MCF 10A (cell line): ENCODE measurements at places on chromosomes 7 and 10. TPM values are rescaled to one million over a fixed set of nuclear protein-coding genes. Genes with fewer than 3 reads are reported as not detected.

- H3K4me3 ChIP-seq = no peak overlapping the region
- no peak overlapping the region for H3K27ac ChIP-seq
- H3K27me3 ChIP-seq = peaks cover 6% of the 10 kb centered on the region
- DNase-seq = no peak
- no peaks in the 10 kb centered on the region for H3K4me1 ChIP-seq
These were observed 139.8 kb downstream of the FAM53B start for GRCh38 chr10:124604214-124605000.

DNA sequence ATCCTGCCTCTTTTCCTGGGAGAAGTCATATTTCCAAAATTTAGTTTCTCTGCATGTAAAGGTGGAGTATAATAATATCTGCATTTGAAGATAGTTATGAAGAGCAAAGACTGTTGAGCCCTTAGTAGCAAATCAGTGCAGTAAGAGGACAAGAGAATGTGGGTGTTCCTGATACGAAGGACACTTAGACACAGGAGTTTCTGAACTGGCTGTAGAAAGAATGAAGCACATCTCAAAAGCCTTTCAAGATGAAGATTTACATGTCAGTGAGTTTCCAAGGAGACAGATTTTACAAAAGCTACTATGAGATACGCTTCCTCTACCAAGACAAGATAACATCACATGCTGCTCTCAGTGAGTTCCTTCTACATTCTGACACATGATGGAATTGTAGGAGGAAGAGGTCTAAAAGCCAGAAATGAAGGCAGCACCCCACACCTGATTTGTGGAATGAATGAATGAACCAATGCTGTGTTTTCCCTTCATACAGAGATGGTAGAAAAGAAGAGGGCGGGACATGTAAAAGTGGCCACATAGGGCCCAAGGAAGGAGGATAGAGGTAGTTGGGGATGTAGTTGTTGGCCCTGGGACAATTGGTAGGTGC lies 173.6 kb upstream of the PDE1C start:
- H3K4me3 ChIP-seq = no peak overlapping the region
- DNase-seq = no peak
- no peaks in the 10 kb centered on the region for H3K4me1 ChIP-seq
- H3K27ac ChIP-seq = no peak overlapping the region
- no peaks in the 10 kb centered on the region for H3K36me3 ChIP-seq
- peaks cover 8% of the 10 kb centered on the region for H3K27me3 ChIP-seq

GRCh38 chr10:547591-548081 lies 141.8 kb downstream of the DIP2C start:
- no peak overlapping the region for H3K4me3 ChIP-seq
- peaks cover 5% of the 10 kb centered on the region for H3K36me3 ChIP-seq
- peak overlapping the region; percentile 63 for H3K27ac ChIP-seq
- H3K4me1 ChIP-seq = no peaks in the 10 kb centered on the region
- no peak for DNase-seq
- no peaks in the 10 kb centered on the region for H3K27me3 ChIP-seq

- no peak overlapping the region for H3K27ac ChIP-seq
- no peaks in the 10 kb centered on the region for H3K36me3 ChIP-seq
- no peaks in the 10 kb centered on the region for H3K4me1 ChIP-seq
- no peaks in the 10 kb centered on the region for H3K27me3 ChIP-seq
- DNase-seq = no peak
- no peak overlapping the region for H3K4me3 ChIP-seq
These were observed 54.7 kb upstream of the LSM8 start for GRCh38 chr7:118129041-118129795.

- peaks cover 30% of the 10 kb centered on the region for H3K36me3 ChIP-seq
- no peak overlapping the region for H3K4me3 ChIP-seq
- H3K27ac ChIP-seq = no peak overlapping the region
- no peaks in the 10 kb centered on the region for H3K27me3 ChIP-seq
These were observed 255.1 kb downstream of the TNS3 start for GRCh38 chr7:47326808-47327207.

DNA sequence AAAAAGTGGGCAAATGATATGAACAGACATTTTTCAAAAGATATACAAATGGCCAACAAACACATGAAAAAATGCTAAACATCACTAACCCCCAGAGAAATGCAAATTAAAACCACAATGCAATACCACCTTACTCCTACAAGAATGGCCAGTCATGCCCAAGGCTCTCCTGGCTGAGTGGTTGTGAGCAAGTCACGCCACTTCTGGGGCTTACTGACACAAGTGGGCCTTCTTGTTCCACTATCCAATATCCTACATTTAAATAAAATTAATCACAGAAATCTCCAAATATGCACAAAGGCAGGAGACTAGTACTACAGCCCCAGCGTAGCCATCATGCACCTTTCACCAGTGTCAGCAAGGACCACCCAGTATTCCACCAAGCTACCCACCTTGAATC lies 181.9 kb downstream of the TNS3 start:
- H3K4me1 ChIP-seq = peaks cover 7% of the 10 kb centered on the region
- no peak for DNase-seq
- no peaks in the 10 kb centered on the region for H3K27me3 ChIP-seq

The SMO gene
- not detected in 2 replicates for total RNA-seq
